Muscle of arm (tissue), 14 donors: ENCODE measurements at places on chromosomes 11 and 22.
A peak's percentile ranks its signal among the peaks of the same experiment; 100 is the strongest.

- DNase-seq: no peak
Observed at GRCh38 chr11:69169479-69169878, 13.7 kb downstream of the SMIM38 start.

- peak; percentile 74 for DNase-seq
Observed at GRCh38 chr11:95156916-95157541, 67.4 kb downstream of the ENDOD1 start.

DNA sequence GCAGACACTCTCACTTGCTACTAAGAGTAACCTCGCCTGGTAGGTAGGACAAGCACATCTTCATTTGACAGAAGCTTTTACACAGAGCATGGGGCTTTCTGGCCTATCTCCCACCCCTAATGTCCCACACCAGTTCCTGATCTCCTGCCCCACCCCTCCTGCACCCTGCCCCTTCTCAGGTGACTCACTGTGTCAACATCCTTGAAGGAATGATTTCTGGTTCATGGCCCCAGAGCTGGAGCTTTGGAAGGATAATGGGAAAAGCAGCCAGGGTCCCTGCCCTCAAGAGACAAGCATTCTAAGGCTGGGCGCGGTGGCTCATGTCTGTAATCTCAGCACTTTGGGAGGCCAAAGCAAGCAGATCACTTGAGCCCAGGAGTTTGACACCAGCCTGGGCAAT, 47.2 kb downstream of the LRFN4 start:
- DNase-seq: no peak

DNA sequence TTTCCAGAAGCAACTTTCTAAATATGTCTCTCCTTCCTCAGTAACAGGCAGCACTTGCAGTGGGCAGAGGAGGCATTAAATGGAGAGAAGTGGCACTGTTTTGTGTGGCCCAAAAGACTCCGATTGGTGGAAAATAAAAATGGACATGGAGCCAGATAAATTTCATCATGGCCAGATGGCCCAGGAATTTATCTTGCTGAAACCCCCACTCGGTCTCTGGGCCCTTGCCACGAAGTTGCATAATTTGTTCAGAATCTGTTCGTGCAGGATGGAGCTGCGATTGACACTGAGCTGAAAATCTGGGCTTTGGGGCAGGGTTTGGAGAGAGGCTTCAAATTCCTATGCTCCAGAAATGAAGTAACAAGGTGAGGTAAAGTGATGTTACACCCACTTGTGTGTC, 65.5 kb downstream of the C11orf91 start:
- DNase-seq: no peak

DNA sequence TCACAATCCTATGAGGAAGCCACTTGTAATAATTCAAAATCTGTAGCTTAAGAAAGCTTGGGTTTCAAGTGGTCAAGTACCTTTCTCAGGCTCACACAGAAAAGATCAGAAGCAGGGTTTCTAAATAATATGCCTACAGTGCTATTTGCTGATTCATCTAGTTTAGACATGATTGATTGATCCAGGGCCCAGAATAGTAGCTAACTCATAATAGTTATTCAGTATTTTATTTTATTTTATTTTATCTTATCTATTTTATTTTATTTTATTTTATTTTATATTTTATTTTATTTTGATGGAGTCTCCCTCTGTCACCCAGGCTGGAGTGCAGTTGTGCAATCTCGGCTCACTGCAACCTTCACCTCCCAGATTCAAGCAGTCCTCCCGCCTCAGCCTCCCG, 15.9 kb upstream of the PANX3 start:
- no peak for DNase-seq

GRCh38 chr11:99519095-99519494, 498.3 kb downstream of the CNTN5 start:
- no peak for DNase-seq

GRCh38 chr22:42066126-42066761, 4.4 kb downstream of the NAGA start:
- no peak for DNase-seq

DNA sequence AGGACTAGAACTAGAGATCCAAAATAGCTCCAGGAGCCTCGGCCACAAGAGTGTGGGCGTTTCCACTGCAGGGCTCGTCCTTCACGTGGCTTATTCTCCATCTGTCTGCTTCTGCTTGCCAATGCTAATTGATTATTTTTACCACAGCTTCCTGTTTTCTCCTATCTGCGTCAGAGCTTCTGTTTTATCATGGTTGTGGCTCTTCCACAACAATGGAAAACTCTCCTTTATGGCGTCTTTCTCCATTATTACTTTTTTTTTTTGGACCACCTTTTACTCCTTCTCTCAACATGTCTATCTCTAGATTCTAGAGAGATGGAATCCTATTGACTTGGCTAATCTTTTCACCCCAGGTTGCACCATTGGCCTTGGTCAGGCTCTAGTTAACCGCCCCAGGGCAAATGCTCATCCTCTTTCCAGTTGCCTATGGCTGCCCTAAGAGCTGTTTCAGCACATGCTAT, 25.9 kb downstream of the CAT start:
- DNase-seq: no peak
